ENCODE measurements at places on chromosomes 5 and 9.

DNA sequence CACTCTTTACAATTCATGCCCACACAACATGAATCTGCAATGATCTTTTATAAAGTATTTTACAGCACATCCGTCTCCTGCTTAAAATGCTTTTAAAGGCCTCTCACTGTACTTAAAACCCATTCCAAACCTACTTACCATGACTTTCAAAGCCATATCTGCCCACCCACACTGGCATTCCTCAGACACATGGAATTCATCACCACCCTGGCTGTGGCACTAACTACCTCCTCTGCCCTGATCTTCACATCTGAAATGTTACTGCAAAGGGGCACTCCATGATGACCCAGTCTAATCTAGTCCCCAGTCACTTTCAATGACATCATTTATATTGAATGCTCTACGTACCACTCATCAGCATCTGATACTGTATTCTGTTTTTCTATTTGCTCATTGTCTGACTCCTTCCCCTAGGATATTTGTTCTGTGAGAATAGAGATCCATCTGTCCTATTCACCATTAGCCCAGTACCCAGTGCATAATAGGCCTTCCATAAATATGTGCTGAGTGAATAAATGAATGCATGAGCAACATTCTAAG is 193.2 kb upstream of the KIF2A start:
- DNase-seq = no peak

DNA sequence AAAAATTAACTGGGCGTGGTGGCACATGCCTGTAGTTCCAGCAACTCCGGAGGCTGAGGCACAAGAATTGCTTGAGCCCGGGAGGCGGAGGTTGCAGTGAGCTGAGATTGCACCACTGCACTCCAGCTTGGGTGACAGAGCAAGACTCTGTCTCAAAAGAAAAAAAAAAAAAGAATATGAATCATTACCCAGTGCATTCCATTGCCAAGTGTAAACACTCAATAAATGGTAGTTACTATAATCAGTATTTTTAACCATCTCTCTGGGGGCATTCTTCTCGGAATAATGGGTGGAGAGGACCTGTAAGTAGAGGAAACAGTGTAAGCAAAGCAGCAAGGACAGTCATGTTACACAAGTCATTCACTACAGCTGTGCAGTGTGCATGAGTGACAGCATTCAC is 13.8 kb upstream of the RANBP17 start:
- DNase-seq = no peak

GRCh38 chr5:111697881-111698757 is 58.9 kb downstream of the NREP start:
- no peak for DNase-seq

DNA sequence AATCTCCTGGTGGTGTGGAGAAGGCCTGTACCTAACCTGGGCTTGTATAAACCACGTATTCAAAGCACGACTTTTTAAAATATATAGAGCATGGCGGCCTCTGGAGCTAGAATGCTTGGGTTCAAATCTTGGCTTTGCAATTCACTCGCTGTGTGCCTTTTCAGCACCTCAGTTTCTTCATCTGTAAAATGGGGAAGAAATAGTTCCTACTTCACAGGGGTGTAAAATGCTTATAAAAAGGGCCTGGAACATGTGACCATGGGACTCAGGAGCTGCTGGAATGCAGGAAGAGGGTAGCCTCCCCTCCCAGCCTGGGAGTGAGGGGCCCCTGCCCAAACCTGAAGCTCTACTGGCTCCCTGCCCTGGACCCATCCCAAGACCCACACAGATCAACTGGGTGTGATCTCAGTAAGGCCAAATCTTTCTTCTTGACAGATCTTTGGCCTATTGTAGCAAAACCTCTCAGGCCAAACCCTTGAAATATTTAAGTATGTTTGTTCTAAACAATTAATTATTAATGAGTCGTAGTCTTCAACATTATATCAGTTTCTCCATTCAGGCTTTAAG is 269.0 kb downstream of the ZSWIM6 start:
- no peak for DNase-seq

- no peak for DNase-seq
Measured at GRCh38 chr5:156595132-156595787, 254.8 kb upstream of the PPP1R2B start.

- no peak for DNase-seq
Measured at GRCh38 chr5:50292735-50293394, 148.2 kb downstream of the EMB start.

- DNase-seq = no peak
Measured at GRCh38 chr5:10757043-10757442, 4.0 kb downstream of the DAP start.

GRCh38 chr9:122350577-122351355 is 20.1 kb upstream of the PTGS1 start:
- DNase-seq = peak; percentile 75

- no peak for DNase-seq
Measured at GRCh38 chr5:69129413-69129812, 35.6 kb downstream of the SLC30A5 start.

All from Kasumi-1 (cell line).